ENCODE measurements at places on chromosomes 5 and 9.

DNA sequence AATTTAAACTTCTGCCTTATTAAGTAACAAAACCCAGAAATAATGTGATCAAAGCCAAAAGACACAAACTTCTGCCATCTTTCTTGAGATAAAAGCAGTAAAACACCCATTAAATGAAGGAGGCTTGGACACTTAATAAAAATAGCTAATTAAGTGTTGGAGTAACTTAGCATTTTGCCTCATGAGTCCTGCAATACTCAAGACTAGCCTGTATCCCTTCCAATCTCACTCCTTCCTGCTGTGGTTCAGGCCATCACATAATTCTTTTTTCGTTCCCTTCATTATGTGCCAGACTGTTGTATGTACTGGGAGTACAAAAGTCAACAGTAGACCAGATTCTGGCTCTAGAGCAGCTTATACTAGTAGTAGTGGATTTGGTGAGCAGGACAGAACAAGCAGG is 250.2 kb downstream of the NFIB start:
- DNase-seq = no peak

- no peak for DNase-seq
Observed at GRCh38 chr5:64634997-64635686, 55.2 kb upstream of the SHISAL2B start.

DNA sequence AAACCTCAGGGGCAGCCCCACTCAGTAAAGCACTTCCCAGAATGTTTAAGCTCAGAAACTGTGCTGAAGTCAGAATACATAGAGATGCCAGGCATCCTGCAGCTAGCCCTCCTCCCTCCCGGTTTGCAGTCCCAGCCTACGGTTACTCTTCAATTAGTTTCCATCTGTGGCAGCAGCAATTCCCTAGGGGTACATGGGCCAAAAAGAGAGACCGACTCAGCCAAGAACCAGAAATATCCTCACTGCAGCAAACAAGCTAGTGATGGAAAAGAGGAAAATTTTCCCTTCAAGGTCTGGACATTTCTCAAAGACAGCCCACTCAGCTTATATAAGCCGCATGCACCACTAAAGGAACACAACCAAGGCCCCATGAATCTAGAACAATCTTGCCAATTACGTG is 89.1 kb upstream of the PPP2R2B start:
- no peak for DNase-seq

DNA sequence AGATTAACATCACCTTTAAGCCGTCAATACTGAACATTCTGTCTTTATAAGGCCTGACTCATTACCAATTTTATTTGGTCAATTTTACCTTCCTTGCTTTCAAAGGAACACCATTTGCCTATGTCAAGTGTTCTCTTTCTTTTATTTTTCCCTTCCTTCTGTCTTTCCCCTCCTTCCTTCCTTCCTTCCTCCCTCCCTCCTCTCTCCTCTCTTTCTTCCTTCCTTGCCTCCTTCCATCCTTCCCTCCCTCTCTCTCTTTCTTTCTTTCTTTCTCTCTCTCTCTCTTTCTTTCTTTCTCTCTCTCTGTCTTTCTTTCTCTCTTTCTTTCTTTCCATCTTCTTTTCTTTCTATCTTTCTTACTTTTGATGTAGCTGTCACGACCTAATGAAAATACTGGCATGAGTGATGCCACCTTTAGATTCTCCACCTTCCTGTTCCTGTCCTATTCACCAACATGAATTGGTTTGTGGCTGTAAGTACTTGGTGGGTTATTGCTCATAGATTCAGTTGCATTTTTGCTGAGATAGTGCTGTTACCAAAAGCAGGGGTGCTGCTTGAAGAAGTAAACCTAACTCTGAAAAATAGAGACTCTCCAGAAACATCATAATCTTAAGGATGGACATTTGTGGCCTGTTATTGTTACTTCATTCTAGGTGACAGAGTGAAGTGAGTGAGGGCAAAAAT is 33.8 kb downstream of the DOCK8 start:
- DNase-seq = no peak

DNA sequence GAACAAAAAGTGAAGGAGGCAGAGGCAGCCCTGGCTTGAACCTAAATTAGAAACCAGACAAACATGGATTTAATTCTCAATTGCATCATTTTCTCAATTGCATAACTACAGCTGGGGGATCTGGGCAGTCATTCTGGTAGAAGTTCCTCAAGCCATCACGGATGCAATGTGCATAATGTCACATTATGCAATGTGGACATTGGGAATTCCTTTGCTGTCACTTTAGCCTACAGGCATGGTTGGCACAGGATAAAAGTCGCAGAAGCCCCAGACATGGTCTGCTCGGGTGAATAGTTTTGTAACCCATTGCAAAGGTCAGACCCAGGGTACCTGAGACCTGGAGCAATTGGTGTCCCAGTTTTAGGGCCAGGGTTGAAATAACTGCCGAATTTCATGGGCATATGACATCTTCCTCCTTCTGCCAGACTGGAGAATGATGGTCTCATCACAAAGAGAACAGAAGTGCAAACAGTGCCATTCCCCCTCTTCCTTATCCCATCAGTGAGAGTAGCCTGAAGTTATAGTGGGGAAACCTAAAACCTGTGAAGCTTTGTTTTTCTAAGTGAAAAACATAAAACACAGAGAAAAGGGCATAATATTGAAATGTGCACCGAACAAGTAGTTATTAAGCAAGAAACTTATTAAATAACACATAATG is 290.8 kb downstream of the MSX2 start:
- DNase-seq = no peak

DNA sequence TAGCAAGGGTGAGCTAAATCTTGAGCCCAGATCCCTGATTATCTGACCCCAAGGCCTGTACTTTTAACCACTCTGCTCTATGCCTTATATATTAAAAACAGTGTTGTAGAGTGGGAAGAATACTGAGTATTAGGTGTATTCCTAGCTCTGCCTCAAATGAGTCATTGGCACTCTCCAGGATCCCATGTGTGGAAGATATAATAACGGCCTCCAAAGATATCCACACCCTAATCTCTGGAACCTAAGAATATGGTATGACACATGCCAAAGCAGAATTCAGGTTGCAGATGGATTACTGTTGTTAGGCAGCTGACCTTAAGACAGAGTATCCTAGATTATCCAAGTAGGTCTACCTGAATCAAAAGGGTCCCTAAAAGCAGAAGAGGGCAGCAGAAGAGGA is 110.8 kb downstream of the ADRB2 start:
- DNase-seq = no peak

GRCh38 chr9:92253656-92254055 is 39.8 kb downstream of the IARS1 start:
- no peak for DNase-seq

DNA sequence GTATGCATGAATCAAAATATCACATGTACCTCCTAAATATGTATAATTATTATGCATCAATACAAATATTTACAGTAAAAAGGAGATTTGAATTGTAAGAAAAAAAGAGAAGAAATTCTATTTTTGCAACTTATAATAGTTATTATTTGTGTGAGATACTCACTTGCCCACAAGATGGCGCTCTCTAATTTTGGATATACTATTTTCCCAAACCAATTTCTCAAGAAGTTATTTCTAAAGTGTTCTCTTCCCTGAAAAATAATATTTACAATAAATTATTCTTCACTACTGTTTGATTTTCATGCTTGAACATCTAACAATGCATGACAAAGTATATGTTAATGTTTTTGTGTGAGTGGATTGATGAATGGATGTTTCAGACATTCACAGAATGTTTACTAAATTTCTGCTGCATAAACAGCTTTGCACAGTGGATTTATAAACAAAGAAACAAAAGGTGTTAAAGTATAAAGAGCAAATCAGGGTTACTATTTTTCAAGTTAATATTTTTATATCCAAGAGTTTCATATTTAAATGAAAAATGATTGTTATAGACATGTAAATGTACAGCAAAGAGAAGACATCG is 503.4 kb downstream of the PDE4D start:
- DNase-seq = no peak

GRCh38 chr9:114718801-114719221 is 36.8 kb upstream of the TEX48 start:
- DNase-seq = peak; percentile 52

DNA sequence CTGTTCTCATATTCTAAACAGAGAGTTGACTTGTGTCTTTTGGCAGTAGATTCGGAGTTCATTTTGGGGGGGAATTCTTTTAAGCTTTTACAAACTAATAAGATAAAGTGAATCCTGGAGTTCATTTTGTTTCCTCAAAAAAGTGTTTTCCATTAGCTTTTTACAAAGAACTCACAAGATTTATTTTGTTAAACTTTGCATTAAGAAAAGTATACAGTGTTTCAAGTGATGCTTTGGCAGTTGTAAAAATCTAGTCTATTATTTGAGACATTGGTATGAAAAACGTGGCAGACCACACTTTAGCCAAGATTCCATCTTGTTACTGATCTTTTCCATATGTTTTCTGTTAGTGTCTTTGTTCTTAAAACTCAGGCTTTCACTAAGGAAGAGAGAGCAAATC is 1.2 kb upstream of the OMD start:
- no peak for DNase-seq

GRCh38 chr9:33180526-33181184 is 13.5 kb upstream of the B4GALT1 start:
- no peak for DNase-seq

DNA sequence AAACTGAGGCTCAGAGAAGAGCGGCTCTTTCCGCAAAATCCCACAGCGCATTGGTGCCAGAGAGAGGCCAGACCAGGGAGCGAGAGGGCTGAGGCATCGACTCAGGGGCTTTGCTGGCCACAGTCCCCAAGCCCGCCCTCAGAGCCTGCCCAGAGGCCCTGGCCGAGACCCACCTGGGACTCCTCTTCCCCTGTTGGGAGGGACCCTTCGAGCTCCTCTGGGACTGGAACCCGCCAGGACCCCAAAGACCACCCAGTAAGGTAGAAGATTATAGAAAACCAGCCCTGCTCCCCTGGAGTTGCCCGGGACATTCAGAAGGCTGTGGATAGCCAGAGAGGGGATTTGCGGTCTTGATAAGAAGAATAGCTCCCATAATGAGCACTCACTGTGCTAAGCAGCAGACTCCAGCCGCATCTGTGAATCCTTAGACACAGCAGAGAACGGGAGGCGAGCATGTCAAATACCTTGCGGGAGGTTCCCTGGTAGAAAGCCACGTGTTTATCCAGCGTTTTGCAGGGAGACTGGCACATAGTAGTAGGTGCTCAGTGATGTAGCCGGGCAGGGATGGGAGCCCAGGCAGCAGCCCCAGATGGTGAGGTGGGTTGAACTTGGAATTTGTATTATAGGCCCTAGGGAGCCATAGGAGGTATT is 651 bp upstream of the AK1 start:
- no peak for DNase-seq

- DNase-seq = no peak
Observed at GRCh38 chr9:95044731-95045508, 272.6 kb downstream of the FANCC start.

GRCh38 chr5:172444626-172445365 is 9.5 kb downstream of the SH3PXD2B start:
- no peak for DNase-seq

DNA sequence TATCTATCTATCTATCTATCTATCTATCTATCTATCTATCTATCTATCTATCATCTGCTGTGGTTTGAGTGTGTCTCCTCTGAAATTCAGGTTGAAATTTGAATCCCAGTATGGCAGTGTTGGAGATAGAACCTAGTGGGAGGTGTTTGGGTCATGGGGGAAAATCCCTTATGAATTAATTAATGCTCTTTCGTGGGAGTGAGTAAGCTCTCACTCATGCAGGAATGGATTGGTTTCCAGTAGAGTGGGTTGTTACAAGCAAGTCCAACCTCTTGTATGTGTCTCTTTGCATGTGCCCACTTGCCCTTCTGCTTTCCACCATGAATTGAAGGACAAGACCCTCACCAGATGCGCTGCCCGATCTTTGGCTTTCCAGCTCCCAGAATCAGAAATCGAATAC is 113.0 kb downstream of the ANXA1 start:
- DNase-seq = no peak

DNA sequence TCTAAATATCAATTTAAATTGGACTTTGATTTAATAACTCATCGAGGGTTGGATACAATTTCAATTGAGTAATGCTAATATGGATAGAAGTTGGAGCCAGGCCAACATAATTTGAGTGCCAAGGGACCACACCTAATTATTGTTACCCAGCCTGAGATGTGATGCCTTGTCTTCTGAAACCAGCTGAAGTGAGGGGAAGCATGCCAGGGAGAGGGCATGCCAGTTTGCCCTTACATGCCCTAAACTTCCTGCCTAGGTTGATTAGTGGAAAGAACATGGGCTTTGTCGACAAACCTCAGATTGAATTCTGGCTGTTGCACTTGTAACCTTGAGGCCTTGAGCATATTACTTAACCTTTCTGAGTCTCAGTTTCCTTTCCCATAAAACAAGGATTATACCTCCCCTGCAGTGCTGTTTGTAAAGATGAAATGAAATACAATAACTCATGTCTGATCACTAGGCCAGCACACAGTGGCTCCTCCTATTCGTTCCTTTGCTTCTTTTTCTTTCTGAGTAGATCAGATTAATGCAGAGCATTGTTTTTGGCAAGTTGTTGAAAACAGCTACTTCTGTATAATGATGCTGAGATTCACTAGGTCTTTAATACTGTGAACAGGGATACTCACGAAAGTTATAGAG is 412.8 kb downstream of the TLE4 start:
- no peak for DNase-seq

GRCh38 chr5:169627551-169627950 is 9.5 kb upstream of the DOCK2 start:
- DNase-seq = no peak

DNA sequence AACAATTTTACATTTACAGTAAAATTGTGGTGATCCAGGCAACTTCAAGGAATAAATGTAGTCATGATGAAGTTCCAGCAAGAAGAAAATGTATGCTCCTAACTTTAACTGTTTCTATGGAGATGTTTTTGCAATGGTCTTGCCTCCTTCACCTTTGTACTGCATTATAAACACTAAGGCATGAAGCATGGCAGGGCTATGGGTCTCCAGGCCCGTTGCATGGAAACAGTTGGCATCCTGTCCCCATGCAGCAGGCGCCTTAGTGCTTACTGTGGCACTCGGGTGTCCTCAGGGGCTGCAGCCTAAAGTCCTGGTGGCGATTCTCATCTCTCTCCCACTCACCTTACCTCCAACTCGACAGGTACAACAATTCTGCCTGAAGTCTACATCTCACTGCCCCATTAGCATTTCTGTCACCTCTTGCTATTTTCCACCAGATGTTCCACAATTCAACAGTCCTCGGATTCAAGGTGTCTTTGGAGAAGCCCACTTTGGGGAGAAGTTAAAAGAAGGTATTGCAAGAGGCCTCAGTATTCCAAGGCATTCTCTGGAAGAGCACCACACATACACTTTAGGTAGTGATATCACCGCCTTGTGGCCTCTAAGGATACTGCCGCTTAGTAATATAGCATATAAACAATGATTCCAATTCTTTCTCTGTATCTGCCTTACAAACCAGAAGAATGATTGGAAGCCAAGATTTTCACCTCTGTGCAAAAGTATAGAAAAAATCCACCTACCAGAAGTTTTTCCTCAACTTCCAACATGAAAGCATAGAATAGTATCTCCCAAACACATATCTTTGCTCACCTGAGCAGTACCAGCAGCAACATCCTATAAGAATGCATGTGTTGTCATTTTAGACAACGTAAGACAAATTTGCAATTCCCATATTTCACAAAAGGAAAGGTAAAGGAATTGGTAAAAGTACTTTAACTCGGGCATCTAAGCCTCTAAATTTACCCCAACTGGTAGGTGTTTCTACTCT is 5.1 kb downstream of the LIFR start:
- DNase-seq = no peak

Data from effector memory CD8-positive, alpha-beta T cell (primary cell).